ENCODE measurements at places on chromosomes 5 and 9.

DNA sequence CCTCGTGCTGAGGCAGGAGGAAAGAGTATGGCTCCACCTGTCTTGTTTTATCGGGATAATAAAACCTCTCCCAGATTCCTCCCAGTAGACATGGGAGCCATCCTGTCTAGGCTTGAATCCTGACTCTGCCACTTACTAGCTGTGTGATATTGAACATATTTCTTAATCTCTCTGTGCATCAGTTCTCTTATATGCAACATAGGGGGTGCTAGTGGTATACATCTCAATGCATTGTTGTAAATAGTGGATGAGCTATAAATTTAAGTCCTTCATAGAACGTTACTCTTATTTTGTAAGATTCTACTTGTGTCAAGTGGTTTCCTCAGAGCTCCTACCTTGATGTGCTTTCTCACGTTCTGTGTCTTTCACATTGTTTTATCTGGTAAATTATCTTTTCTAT is 417.7 kb upstream of the POU5F2 start:
- no peak for DNase-seq

GRCh38 chr5:56514245-56514644 is 281.1 kb upstream of the ANKRD55 start:
- no peak for DNase-seq

- DNase-seq, result no peak
Measured at GRCh38 chr5:143409926-143410325, 6.4 kb upstream of the NR3C1 start.

DNA sequence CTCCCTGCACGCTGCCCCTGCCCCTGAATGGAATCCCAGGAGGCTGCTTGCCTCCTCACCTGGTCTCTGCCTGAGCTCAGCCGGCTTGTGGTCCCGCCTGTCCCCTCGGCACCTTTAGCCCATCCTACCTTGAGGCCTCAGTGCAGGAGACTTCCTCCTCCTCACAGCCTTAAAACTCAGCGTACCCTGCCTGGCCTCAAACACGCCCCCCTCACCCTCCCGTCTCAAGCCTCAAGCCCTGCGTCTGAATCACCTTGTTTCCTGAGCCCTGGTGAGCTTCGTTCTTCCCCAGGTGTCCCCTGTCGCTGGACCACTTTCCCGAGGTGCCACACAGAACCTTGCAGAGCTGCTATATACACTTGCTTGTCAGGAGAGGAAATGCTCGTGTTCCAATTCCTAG is 110.2 kb upstream of the SPIN1 start:
- no peak for DNase-seq

DNA sequence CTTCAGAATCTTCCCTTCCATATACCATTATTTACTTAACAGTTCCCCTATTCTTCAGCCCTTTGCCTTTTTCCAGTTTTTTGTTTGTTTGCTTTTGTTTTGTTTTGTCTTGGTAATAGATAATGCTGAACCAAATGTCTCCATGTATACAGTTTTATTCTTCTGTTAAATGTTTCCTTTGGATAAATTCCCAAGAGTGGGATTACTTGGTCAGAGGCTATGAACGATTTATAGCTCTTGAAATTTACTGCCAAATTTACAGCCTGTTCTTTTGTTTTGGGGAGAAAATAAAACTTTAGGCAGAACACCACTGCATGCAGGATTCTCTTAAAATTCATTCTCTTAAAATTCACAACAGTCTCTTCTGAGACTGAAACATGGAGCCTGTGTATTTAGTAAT is 38.6 kb downstream of the NR4A3 start:
- DNase-seq, result no peak

DNA sequence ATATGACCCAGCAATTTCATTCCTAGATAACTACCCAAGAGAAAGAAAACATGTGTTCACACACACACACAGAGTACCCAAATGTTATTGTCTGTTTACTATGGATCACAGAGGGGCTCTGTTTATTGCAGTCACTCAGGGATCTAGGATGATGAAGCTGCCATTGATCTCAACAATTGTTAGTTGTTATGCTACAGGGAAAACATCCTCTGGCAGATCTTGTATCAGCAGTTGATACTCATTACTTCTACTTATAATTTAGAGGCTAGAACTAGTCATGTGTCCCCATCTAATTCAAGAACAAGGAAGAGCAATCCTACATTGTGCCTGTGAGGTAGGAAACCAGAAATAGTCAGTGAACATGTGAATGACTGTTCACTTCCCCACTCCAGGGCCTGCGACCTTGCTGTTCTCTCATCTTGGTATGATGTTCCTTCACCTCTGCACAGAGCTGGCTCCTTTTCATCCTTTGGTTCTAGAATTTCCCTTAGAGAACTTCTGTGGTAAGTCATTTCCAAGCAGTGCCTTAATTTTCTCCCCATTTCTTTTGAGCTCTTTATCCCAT is 30.3 kb downstream of the NMUR2 start:
- DNase-seq, result no peak

DNA sequence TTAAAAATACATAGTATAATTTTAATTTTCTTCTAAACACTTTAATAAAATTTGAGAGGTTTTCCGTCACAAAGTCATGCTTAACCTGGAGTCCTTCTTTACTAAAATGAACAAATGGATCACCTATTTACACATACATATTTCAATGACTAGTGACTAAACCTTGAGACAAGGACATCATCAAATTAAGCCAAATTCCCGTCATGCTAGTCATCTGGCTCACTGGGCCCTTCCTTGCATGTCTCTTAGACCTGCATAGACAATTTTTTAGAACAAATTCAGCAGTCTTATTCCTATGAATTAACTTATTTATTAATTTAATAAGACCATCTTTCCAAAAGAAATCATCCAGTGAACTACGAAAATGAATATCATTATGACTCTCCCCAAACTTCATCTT is 26.6 kb downstream of the ERAP2 start:
- no peak for DNase-seq

DNA sequence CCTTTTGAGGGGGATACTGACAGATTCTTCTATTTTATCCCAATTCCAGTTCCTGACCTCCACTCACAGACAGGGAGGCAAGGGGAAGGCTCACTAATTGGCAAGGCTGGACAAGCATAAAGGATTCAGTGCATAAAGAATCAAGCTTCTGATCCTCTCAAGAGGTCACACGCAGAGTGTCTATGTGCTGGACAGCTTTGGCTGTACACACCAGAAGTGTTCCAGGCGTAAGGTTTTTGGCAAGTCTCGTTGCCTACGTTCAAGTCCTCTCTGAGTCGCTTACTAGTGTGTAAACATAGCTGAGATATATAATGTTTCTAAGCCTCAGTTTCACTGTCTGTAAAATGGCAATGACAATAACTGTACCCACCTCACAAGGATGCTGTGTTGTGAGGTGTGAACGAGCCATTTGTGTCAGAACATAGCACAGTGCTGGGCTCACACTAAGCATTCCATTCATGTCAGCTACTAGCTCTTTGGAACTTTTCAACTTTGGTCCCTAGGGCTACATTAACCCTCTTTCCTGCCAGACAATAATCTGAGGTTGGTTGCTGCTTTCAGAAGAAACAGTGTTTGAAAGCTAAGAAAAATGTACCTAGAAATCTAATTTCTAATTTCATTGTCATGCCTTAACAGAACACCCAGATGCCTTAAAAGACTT is 52.1 kb downstream of the PALM2AKAP2 start:
- DNase-seq, result no peak

DNA sequence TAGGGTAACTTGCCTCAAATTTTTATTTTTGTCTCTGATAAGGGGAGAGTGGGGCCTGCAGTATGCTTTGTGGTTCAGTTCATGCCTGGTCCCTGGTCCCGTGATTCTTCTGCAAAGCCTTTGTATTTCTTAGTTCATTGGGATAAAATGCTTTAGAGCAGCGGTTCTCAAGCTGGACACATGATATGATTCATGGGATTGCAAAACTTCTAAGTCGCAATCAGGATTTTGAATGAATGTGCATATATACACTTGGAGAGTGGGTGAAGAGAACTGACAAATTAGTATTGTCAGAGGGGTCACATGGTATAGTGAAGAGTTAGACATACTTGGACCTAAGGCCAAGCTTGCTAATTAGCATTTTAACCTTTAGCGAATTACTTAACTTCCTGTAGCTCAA is 265.4 kb upstream of the KLF9 start:
- DNase-seq, result no peak

DNA sequence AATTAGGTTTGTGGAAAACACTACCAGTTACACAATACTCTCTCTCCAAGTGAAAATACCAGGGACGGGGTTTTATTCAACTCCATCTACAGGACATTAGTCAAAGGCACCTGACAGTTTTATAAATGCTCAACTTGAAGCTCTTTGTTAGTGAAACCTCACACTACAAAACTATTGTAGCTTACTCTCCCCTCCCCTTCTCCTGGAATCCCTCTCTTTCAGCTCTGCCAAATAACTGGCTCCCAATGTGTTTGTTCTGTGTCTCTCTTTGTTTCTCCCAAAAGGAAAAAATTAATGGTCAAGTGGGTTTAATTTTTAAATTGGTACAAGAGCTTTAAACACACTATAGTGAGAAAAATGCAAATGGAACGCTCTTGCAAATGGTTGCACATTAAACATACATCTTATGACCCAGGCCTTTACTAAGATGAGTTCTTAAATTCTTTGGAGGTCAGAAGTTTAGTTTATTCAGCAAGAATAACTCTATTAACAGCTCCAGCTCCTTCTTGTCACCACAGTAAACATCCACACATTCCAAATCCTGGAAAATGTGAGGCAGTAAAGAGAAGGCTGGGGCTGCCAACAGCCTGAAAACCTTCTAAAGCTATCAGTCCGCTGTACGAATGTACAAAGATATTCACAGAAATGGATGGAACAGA is 48.4 kb downstream of the ZNF608 start:
- no peak for DNase-seq

- peak; percentile 57 for DNase-seq
Measured at GRCh38 chr9:32431940-32432555, 47.6 kb downstream of the ACO1 start.

GRCh38 chr5:11608530-11608929 is 295.7 kb downstream of the CTNND2 start:
- no peak for DNase-seq

GRCh38 chr5:67255881-67256280 is 59.3 kb upstream of the CD180 start:
- DNase-seq, result no peak

DNA sequence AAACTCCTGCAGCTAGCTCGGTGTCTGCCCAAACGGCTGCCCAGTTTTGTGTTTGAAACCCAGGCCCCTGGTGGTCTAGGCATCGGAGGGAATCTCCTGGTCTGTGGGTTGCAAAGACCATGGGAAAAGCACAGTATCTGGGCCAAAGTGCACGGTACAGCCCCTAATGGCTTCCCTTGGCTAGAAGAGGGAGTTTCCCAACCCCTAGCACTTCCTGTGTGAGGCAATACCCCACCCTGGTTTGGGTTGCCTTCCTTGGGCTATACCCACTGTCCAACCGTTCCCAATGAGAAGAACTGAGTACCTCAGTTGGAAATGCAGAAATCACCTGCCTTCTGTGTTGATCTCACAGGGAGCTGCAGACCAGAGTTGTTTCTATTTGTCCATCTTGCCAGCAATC is 41.8 kb downstream of the CAVIN4 start:
- DNase-seq, result no peak

GRCh38 chr5:59746241-59746765 is 147.2 kb downstream of the PDE4D start:
- DNase-seq, result no peak

GRCh38 chr9:133484671-133485437 is 6.0 kb upstream of the SLC2A6 start:
- DNase-seq, result no peak

DNA sequence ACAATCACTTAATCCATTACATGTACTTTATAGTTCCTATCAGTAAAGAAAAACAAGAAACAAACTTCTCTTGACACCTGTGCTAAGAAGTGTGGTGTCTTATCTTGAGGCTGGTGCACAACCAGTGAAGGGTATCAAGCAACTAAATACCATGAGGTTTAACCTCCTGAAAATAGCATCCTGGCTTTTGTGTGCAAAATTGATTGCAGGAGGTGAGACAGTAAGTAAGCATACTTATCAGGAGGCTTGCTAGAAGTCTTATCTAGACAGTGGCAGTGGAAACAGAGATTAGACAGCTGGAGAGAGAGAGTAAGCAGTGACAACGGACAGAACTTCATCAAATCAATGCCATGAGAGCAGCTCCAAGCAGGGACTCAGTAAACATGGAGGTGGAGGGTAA is 730.3 kb downstream of the DNAH5 start:
- no peak for DNase-seq

DNA sequence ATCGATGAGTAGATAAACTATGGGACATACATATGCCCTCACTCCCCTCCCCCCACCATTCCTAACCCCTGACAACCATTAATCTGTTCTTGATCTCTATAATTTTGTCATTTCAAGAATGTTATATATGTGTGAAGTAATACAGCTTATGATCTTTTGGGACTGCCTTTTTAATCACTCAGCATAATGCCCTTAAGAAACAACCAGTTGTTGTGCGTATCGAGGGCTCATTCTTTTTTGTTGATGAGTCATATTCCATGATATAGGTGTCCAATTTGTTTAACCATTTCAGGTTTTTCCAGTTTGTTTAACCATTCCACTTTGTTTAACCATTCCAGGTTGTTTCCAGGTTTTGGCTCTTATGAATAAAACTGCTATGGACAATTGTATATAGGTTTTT is 75.6 kb downstream of the ARHGEF28 start:
- DNase-seq, result no peak

DNA sequence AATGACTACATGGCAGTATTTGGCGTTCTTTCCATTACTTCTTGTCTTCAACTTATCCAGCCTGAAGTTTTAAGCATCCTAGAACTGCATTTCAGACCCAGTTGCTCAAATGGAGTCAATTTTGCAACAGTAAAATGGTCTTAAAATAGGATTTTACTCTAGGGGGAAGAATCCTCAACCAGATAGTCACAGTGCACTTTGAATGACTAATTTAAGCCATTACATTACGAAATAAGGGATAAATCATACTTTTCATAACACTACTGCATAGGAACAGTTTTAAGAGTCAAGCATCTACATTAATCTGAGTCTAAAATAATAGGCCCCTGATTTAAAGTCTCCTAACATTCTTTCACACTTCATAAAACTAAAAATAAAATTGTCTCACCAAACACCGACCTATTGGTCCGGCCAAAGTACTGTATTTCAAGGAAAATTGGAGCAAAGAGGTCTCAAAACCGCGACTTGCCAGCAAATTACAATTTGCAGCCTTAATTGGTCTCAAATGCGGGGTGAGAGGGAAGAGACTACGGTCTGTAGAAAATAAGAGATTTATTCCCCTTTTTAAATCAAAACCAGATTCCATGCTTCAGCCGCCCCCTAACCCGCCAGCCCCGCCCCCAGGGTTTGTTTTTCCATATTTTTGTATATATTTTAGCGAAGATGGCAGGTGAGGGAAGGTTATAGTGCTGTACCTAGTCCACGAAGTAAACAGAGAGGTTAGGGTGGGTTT is 1.2 kb upstream of the SMARCA2 start:
- DNase-seq, result no peak

DNA sequence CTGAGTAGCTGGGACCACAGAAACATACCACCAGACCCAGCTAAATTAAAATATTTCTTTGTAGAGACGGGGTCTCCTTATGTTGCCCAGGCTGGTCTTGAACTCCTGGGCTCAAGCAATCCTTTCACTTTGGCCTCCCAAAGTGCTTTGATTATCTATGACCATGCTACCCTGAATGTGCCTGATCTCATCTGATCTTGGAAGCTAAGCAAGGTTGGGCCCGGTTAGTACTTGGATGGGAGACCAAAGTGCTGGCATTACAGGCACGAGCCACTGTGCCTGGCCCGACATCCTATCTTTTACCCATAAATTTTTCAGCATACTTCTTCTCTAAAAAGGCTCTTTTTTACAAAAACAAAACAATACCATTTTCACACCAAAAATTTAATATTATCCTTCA is 137.0 kb upstream of the LRRTM2 start:
- no peak for DNase-seq

- no peak for DNase-seq
Measured at GRCh38 chr5:169085636-169086035, 215.3 kb downstream of the SLIT3 start.

All from endothelial cell (in vitro differentiated cells).